ENCODE measurements at places on chromosomes 4 and X.

DNA sequence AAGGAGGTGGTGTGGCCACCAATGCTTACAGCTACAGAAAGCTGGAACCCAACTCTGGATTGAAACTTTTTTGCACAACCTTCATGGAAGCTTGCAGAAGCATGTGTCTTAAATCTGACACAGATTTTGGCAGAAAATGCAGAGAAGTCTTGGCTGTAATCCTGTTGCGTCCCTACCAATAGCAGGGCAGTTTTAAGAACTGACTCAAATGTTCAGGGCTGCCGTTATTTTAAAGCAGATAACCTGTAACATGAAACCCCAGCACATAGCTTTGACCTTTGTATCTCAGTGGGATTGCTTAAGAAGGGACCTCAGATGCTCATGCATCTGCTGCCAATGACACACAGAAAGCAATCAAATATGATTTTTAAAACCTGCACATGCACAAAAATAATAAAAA, at the start of gene VEGFD:
VEGFD (minus strand) TSS at position 110 of the 400 bp plus-strand sequence. CDS start 467 bp downstream, outside the sequence.
- no peak for DNase-seq

GRCh38 chr4:113633467-113633866, 128.1 kb downstream of the CAMK2D start:
- DNase-seq: no peak

- no peak for DNase-seq
These were observed 174.8 kb downstream of the ENOX2 start for GRCh38 chrX:130728208-130728607.

GRCh38 chr4:47213971-47214370, 182.6 kb downstream of the GABRB1 start:
- no peak for DNase-seq

DNA sequence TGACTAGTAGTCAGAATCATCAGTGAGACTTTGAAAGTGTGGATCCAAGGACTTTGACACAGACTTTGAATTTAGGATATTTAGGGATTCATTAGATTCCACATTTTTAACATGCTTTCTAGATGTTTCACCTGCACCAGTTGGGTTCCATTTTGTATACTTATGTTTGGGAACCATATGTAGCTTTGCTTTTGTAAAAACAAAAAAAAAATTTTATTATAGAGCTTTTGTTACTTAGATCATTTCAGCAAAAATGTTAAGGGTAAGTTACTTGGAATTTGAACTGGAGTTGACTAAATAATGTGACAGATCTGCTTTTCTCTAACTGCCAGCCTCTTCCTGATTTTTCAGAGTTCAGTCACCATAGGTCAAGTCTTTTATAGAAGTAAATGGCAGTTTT, 14.6 kb downstream of the PDLIM5 start:
- DNase-seq: no peak

DNA sequence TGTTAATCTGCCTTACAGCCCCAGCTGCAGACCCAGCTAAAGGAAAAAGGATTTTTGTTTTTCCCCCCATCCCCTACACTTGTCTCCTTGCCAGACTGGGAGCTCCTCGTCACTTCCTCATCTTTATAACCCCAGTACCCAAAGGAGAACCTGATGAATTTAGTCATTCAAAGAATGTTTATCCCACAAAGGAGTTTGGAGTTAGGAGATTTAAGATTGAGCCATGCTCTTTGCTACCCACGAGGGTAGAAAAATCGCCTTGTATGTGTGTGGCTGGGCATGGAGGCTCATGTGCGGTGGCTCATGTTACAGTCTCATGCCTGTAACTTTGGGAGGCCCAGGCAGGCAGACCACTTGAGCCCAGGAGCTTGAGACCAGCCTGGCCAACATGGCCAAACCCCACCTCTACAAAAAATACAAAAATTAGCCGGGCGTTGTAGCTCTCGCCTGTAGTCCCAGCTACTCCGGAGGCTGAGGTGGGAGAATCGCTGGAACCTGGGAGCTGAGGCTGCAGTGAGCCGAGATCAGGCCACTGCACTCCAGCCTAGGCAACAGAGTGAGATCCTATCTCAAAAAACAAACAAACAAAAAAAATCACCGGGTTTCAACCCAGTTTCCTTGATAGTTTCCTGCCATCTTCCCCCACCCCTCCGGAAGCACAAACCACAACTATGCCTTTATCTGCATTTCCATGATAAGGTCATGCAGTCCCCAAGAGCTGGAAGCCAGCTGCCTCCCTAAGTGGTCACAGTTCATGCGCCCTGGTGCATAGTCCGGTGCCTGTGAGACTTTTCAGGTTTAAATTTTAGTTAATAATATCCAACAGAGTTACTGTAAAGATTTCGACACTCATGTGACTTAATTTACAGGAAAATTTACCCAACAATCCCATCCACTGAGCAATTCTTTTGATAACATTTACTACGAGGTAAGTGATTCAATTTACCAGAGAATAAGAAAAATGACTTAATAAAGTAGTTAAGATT, 1.5 kb downstream of the CFAP97 start:
- DNase-seq: no peak

DNA sequence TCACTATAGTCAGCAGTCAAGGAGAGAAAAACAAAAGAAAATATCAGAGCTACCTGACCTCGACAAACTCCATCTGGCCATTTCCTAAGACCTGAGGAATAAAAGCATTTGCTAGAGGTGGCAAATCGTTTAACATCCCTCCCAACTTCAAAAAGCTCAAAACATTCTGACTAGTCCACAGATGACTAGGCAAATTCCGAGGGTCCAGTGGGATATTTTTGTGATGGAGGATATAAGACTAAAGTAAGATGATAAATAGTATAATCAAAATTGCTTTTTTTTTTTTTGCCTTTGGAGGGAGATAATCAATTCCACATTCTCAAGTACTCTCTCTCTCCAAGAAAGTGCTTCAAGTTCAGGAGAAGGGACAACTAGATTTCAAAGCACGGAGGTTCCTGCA, 119.1 kb upstream of the ETNPPL start:
- no peak for DNase-seq

- peak; percentile 7 for DNase-seq
These were observed at the start of gene SLC25A43 for GRCh38 chrX:119398974-119399771. Gene SLC25A43 (plus strand): TSS chrX:119399336. CDS start chrX:119399404, 68 bp downstream.

DNA sequence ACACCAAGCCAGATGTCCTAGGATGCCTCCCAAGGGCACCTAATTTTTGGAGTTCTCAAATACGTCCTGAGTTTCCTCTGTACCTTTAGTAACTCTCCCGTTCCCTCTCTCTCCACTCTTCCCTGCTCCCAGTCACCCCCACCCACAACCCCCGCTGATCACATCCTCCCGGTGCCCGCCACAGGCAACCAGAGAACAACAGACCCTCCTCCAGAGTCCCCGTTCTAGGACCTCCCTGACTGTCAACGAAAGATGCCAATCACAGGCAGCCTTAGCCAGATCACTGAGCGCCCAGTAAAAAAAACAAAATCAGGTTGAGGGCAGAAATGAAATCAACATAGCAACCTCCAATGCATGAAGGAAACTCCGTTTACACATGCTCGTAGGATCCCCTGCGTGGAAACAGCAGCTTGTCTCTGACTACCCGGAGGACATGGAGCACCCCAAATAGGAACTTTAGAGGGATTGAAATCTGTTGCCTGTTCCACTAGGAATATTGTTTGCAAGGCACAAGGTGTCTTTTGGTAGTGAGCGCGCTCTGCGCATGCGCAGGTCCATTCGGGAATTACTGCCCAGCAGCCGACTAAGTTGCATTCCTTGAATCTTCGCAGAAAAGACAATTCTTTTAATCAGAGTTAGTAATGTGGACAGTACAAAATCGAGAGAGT, at the start of gene GABRB1:
GABRB1 (plus strand) TSS at position 557 of the 668 bp plus-strand sequence.
- peak; percentile 3 for DNase-seq

GRCh38 chr4:47624031-47624441, 139.0 kb downstream of the ATP10D start:
- DNase-seq: no peak

DNA sequence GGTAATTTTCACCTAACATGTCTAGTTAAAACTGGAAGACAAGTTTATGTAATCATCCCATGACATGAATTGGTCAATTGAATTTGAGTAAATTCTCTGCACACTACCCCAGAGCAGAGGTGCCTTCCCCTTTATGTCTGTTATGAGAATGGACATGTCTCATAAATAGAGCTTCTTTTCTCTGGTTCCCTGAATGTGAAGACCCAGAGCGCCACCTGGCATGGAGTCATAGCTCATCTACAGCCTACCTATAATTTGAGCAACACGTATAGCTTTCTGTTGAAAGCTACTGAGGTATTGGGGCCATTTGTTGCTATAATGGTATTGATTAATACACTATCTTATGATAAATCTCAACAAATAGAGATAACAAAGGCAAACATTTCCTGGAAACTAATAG, 626.5 kb upstream of the GALNTL6 start:
- DNase-seq: no peak

DNA sequence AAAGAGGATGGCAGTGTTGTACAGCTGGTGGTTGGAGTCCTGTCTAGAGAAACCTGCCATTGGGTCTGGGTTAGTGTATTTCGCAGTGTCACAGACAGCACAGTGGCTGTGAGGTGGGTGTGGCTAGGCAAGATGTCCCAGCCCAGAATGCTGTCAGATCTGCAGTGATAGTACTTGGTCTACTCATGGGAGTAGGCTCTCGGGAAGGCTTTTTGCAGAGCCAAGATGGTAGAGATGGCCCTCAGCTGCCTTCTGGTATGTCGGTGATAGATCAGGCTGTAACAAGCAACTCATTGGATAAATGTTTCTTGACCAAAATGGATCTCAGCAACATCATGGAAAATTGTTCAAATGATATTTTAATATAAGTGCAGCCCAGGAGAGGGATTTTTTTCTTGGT, 84.3 kb upstream of the WDR1 start:
- DNase-seq: no peak

DNA sequence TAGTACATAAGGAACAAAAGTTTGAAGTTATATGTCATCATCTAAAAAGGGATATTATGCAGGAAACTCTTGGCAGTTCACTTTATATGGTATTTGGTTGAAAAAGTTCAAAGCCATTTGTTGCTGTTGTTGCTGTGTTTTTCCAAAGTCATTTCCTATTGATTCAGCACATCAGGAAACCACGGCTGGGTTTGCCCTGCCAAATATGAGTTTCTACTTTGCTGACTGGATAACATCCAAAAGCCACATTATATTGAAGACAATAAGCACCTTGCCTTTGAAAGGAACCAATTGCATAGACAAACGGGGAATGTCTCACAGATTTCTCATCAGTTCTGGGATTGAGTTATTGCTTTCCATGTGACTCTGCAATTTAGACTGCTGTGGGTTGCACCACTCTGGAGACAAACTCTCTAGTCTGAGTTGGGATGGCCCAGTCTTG, 206.1 kb downstream of the SLC39A8 start:
- DNase-seq: no peak

GRCh38 chr4:70874268-70875156, 27.7 kb upstream of the MOB1B start:
- no peak for DNase-seq

DNA sequence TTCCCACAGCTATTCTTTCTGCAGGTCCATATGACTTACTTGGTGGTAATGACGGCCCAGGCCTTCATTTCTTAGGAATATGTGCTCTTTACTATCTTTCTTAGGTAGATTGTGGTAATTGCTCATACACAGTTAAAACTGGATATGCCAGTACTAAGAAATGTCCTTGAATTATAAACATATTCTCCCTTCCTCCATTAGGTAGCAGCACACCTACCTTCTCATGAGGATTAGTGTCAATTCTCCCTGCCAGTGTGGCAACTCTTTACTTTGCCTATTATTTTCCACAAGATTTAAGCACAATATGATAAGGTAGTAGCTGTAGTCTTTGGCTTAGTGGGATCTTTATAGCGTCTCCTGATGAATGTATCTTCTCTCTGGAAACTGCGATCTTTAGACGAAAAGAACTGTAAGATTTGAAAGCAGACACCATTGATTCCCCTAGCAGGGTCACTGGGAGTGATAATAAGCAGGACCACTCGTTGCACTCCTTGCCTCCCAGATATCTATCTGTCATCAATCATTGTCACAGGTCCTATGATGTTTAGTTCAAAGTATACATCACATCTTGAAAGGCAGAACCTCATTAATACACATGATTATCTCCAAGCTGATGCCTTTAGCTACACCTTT, 1240.7 kb downstream of the C4orf33 start:
- no peak for DNase-seq

GRCh38 chrX:12949927-12950656, 24.8 kb upstream of the TMSB4X start:
- peak; percentile 62 for DNase-seq

DNA sequence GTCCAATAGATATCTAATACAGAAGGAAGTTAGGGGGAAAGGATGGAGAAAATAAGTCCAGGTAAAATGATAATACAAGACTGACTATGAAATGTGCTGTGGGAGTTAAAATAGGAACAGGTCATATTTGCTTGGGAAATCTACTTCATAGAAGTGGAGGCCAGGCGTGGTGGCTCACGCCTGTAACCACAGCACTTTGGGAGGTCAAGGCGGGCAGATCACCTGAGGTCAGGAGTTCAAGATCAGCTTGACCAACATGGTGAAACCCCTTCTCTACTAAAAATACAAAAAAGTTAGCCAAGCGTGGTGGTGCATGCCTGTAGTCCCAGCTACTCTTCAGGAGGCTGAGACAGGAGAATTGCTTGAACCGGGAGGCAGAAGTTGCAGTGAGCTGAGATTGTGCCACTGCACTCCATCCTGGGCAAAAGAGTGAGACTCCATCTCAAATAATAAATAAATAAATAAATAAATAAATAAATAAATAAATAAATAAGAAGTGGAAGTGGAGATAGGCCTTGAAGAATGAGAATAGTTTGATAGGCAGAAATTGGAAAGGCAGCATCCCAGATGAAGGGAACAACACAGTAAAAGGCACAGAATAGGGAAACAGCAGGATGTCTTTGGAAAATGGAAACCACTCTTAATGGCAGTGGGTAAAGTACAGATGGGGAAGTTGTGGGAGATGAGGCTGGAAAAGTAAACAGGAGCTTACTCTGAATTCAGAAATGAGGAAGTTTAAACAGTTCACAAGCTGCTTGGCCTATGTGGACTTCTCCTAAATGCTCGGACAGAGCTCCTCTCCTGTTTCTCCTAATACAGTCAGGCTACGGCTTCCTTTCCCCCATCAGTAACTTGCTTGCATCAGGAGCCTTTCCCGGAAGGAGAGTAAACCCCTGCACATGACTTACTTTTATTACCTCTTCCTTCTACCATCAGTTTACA, 15.1 kb upstream of the GK start:
- no peak for DNase-seq
